ENCODE measurements at places on chromosomes 4 and X.

DNA sequence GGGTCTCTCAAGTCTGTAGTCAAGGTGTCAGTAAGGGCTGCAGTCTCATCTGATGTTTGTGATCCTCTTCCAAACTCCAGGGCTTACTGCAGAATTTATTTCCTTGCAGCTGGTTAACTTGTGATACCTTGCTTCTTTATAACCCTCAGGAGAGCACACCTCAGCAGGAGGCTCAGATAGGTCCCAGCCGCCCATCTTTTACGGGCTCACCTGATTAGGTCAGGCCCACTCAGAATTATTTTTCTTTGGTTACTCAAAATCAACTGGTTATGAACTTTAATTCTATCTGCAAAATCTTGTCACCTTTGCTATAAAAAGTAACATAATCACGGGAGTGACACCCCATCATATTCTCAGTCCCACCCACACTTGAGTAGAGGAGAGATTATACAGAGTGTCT, 99.9 kb upstream of the BEND4 start:
- DNase-seq, result no peak
- no peak overlapping the region for H3K27ac ChIP-seq
- H3K4me3 ChIP-seq, result no peak overlapping the region
- no peaks in the 10 kb centered on the region for H3K4me1 ChIP-seq
- H3K27me3 ChIP-seq, result no peaks in the 10 kb centered on the region

- DNase-seq, result no peak
- H3K27ac ChIP-seq, result no peak overlapping the region
These were observed 49.9 kb downstream of the DOCK11 start for GRCh38 chrX:118545510-118545909.

GRCh38 chr4:102772738-102773340, 12.1 kb upstream of the MANBA start:
- no peak overlapping the region for H3K27ac ChIP-seq
- H3K4me1 ChIP-seq, result no peaks in the 10 kb centered on the region
- no peaks in the 10 kb centered on the region for H3K36me3 ChIP-seq

GRCh38 chrX:28586981-28587551, at the start of gene IL1RAPL1:
IL1RAPL1 (plus strand) TSS chrX:28587446.
- peaks cover 30% of the 10 kb centered on the region for H3K27me3 ChIP-seq
- no peaks in the 10 kb centered on the region for H3K36me3 ChIP-seq
- no peak within 1 kb of the TSS for H3K4me3 ChIP-seq
- DNase-seq, result no peak
- H3K4me1 ChIP-seq, result no peaks in the 10 kb centered on the region
- no peak within 1 kb of the TSS for H3K27ac ChIP-seq

Measured in CD14-positive monocyte (primary cell).